ENCODE measurements at places on chromosomes 5 and 9. TPM values are rescaled to one million over a fixed set of nuclear protein-coding genes. Genes with fewer than 3 reads are reported as not detected.

The CATSPER3 gene
- total RNA-seq = 1.4 TPM

The P4HA2 gene
- total RNA-seq = 32.5 TPM

The TSLP gene
- total RNA-seq = 1.4 TPM

The LECT2 gene
- not detected for total RNA-seq

The BTNL3 gene
- not detected for total RNA-seq

The PAEP gene
- total RNA-seq = not detected

The DMRT2 gene
- 9.3 TPM for total RNA-seq

The ADAMTSL1 gene
- total RNA-seq = 27.3 TPM

The NRARP gene
- 4.7 TPM for total RNA-seq

The ADAMTS19 gene
- not detected for total RNA-seq

The NTRK2 gene
- 41.2 TPM for total RNA-seq

The LCN2 gene
- 198 TPM for total RNA-seq

The KCNV2 gene
- total RNA-seq = not detected
